ENCODE measurements at places on chromosomes 3 and 15. TPM values are rescaled to one million over a fixed set of nuclear protein-coding genes. Genes with fewer than 3 reads are reported as not detected.

GHSR gene
- total RNA-seq, result not detected

PLS1 gene
- total RNA-seq, result 5.6 TPM

GRCh38 chr3:52495777-52496602 is 852 bp downstream of the STAB1 start:
- no peak for DNase-seq

DNA sequence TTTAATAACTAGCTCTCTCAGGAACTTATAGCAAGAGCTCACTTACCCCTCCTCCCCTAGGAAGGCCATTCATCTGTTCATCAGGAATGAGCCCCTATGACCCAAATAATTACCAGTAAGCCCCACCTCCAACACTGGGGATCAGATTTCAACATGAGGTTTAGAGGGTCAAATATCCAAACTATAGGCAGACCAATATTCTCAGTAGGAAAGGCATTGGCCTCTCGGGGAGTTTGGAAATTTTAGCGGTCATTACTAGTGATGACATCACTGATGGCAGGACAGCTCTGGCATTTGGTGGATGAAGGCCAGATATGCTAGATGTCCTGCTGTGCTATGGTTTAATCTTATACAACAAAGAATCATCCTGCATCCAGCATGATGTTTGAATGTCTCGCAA is 15.2 kb upstream of the CD47 start:
- no peak for DNase-seq

DNA sequence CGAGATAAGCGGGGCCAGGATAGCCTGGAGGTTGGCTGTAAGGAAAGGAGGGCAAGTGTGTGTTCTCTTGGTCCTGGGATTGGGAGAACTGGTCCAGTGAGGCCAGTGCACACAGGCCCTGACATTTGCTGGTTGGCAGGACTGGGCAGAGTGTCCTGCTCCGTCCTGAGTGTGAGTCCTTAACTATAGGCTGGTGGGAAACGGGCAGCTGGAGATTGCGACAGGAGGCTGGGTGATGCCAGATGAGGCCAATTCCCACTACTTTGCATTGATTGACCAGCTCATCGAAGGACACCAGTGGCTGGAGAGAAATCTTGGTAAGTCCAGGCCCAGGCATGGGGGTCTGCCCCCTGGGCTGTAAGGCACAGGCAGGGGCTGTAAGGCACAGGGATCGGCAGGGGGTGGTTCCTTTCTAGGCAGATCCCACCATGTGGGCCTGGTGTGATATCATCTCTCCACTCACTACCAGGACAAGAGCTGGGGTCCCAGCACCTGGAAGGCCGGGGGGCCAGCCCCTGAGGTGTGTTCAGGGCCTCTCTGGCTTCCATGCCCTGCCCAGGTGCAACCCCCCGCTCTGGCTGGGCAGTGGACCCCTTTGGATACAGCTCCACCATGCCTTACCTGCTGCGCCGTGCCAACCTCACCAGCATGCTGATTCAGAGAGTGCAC is 3.2 kb downstream of the MAN2A2 start:
- DNase-seq, result no peak

GRCh38 chr3:65948841-65949573 is 89.7 kb downstream of the MAGI1 start:
- no peak for DNase-seq
